Stimulated activated CD8-positive, alpha-beta memory T cell treated with anti-CD3 and anti-CD28 coated beads, Interleukin-7, amount 100 ng/mL, for 1 hour (primary cell): ENCODE measurements at places on chromosomes 1 and 21.

DNA sequence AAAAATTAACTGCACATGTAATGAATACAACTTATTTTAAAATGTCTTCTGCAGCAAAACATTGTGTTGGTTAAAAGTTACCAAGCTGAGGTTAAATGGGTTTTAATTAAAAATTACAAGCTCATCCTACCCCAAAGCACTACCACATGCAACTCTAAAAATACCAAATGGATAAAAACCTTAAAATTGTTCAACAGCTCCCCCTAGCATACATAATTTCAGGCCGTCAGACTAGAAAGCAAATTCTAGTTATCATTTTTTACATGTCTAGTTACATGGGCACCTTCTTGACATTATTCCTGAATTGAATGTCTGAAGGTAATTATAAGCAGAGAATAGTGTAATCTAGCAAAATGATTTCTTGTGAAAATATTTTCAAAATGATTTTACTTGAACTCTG lies 176.5 kb downstream of the C1orf21 start:
- no peak for DNase-seq

DNA sequence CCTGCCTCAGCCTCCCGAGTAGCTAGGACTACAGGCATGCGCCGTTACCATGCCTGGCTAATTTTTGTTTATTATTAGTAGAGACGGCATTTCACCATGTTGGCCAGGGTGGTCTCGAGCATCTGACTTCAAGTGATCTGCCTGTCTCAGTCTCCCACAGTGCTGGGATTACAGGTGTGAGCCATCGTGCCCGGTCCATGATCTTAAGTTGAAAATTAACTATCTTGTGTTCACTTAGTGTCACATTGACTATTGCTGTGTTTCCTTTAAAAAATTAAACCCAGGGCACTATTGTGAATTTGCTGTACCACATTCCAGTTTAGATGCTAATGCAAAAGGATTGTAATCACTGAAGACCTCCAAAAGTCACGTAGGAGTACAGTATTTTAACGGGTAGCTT lies 14.1 kb downstream of the CMPK1 start:
- no peak for DNase-seq

DNA sequence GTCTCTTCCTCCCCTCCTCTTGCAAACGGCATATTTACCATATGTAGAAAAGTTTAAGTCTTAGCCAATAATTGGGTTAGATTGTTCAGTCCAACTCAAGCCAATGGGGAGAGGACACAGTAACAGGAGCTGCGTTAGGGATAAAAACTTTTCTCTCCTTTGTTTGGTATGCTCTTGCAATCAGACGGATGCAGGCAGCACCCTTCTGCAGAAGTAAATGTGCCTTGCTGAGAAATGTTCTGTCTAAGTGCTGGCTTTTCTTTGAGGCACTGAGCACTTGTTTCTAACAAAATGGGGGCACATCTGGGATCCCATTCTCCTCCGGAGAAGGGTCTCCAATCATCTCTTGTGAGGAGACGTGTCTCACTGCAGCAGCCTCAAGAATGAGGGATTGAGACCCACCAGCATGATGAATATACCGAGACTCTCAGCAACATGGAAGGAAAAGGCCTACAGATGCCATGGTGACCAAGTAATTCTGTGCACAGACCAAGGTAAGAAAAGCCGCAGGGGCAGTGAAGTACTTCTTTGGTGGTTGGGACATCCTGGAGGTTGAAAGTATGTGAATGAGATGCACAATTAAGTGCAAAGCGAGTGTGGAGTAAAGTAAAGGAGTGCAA lies 20.7 kb upstream of the GNG4 start:
- DNase-seq = no peak

DNA sequence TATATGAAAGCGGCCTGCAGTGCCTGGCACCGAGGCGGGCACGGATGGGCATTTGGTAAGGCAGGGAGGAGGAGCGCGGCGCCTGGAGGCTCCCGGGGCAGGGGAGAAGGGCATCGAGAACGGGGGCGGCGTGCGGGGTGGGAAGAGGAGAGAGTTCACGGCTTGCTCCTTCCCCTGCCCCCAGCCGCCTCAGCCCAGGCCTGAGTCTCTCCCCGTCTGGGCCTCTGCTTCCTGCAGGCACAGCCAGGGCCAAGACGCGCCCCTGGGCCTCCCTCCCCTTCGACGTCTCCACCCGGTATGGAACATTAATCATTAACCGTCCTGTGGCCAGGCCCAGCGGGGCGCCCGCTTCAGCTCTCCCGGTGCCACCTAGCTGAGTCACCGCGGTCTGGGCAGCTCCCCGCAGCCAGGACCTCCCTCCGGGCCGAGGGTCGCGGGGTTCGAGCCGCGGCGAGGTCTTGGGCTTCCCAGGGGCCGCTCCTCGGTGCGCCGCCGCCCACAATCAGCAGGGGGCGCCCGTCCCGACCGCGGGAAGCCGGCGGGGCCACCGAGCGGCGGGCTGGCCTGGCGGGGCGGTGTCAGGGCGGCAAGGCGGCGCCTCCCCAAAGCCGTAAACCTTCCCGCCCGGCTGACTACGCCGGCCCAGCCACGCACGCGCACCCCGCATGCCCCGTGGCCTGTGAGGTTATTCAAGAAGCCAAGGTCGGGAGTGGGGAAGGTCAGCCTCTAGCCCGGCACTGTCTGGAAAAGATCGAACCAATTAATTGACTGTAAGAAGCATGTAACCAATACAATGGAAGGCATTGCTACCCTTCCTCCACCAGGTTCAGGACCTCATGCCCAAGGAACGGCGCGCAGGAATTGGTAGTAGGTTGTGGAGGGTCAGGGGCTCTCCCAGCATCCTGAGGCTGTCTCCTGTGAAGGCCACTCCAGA lies 23.4 kb upstream of the RD3 start:
- DNase-seq = peak; percentile 56

DNA sequence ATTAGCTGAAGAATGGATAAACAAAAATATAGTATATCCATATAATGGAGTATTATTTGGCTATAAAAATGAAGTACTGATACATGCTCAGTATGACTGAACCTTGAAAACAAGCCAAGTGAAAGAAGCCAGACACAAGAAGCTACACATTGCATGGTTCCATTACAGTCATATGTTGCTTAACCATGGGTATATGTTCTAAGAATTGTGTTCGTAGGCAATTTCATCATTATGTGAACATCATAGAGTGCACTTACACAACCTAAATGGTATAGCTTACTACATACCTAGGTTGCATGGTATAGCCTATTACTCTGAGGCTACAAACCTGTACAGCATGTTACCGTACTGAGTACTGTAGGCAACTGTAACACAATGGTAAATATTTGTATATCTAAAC lies 28.6 kb upstream of the FCAMR start:
- no peak for DNase-seq

- DNase-seq = no peak
Measured at GRCh38 chr1:86416343-86416742, 7.6 kb upstream of the CLCA2 start.

DNA sequence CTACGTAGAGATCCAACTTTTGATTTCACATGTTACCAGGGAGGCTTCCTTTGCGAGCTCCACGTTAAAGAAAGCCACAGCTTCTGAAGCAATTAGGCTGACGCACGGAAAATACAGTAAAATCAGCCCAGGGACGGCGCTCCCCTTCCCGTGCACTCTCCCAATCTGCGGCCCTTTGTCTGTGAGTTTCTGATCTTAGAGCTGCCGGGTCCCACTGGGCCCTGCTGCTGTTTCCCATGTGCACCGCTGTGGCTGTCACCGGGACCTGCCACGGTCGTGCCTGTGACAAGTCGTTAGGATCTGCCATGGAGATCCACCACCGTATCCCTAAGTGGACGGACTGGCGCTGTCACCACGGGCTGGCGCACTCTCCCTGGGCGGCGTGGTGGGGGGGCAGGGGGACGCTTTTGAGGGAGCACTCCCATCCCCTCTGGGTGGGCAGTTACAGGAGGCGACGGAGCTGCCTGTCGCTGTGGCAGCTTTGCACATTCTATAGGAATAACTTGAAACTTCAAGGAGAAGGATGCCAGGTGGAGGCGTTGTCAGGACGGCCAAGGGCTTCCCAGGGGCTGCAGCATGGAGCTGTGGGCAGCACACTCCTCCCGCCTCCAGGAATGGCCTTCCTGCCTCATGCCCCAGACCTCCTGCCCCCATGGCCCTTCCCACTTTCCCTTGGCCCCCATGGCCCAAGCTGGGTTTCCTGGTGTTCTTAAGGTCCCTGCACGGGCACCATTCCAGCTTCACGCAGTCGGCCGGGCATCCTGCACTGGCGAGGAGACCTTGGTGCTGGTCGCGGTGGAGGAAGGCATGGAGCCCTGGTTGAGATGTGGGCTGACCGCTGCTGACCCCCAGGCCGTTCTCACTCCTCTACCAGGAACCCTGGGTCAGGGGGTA lies 85.1 kb downstream of the PRDM16 start:
- no peak for DNase-seq

GRCh38 chr1:33860671-33861070 lies 3.2 kb upstream of the HMGB4 start:
- no peak for DNase-seq

DNA sequence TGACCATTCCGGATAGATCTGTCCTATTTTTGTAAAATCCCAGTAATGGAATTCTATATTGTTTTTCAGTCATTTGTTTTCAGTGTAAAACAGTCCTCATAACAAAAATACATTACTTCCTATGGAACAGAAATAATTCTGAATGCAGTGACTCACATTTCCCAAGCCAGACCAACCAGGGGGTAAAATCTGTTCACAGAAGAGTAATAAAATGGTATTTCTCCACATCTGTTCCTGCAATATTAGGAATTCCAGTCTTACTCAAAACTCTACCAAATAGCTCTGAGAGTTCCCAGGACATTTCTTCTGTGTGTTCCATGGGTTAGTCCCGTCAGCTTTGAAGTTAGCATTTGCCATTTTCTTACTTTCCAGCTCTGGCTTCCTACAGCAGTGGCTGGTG lies 2.6 kb upstream of the DDR2 start:
- no peak for DNase-seq

DNA sequence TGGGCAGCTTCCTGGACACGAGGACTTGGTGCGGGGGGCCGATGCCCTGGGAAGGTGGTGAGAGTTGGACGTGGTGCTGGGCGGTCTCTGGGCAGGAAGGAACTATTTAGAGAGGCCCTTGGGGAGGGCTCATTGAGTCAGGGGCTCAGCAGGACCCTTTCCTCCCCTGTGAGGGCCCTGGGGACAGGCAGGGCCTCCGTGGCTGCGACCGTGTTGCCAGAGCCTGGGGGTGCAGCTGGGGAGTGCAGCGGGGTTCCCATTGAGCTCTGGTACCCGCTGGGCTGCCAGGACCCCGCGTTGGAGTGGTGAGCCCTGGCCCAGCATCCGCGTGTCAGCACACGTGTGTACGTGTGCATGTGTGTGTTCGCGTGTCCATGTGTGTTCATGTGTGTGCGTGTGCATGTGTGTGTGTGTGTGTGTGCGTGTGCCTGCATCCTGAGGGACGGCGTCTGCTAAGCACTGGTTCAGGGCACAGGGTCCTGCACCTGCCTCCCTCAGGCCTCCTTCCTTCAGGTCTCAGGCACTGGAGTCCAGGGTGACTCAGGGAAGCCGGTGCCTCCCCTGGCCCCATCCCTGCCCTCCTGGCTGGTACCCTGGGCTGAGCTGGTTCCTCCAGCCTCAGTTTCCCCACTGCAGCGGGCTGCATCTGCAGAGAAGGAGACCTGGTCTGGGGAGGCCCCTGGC lies 10.7 kb downstream of the RNF223 start:
- DNase-seq = no peak

GRCh38 chr21:43609501-43610340 lies 49.6 kb downstream of the HSF2BP start:
- DNase-seq = no peak

GRCh38 chr1:111369177-111369576 lies 58.4 kb downstream of the OVGP1 start:
- DNase-seq = no peak

- no peak for DNase-seq
Measured at GRCh38 chr1:158821723-158822122, 9.4 kb upstream of the MNDA start.

DNA sequence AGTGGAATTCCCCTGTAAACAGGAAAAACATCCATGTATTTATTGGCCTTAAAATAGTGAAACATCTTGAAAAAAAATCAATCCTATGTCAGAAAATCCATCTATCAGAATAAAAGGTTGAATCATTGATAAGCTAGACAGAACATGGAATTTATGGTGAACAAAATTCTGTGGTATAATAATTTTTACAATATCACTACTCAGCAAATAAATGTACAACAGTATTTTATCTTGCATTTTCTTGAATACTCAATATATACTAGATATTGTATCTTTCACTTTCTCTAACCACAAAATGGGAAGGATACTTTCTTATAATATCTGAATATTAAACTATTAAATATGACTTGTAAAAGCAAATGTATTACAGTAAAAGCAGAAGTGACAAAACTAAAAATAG lies 5.7 kb upstream of the UBE4B start:
- DNase-seq = no peak

- DNase-seq = no peak
Measured at GRCh38 chr1:228278432-228278941, 70.6 kb downstream of the OBSCN start.

GRCh38 chr1:19370453-19371170 lies 58.5 kb downstream of the SLC66A1 start:
- no peak for DNase-seq

GRCh38 chr1:163275222-163275621 lies 46.5 kb upstream of the NUF2 start:
- DNase-seq = no peak

DNA sequence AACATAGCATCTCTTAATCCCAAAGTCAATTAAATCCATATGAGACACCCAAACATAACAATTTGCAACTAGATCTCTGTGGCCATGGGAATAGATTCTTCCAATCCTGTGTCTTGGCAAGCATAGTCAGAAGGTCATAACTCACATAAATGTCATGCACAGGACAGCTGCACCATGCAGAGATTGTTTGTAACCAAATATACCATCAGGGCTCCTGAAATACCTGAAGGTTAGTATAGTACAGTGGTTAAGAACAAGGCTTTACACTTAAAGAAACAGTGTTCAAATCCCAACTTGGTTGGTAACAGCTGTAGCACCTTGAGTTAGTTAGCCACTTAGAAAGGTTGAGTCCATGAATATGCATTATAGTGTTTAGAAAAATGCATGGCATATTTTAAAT lies 82.6 kb upstream of the CCDC190 start:
- DNase-seq = no peak

DNA sequence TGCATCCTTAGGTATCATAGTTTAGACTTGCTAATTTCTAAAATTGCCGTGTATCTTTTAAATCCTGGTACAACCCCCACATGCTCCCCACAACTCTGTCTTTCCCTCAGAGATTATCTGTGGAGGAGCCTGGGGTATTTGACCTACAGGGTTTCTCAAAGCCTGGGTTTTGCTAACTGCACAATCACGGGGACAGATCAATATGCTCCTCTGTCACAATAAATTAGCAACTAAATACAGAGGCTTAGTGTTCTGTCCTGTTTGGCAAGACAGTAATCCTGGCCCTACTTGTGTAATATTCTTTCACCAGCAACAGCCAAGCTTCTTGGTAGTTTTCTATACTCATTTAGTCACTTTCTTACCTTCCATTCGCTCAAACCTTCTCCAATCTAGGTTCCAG lies 8.5 kb downstream of the ECHDC2 start:
- no peak for DNase-seq
